Fibroblast of upper back skin (primary cell): ENCODE measurements at places on chromosomes 3 and 15.

DNA sequence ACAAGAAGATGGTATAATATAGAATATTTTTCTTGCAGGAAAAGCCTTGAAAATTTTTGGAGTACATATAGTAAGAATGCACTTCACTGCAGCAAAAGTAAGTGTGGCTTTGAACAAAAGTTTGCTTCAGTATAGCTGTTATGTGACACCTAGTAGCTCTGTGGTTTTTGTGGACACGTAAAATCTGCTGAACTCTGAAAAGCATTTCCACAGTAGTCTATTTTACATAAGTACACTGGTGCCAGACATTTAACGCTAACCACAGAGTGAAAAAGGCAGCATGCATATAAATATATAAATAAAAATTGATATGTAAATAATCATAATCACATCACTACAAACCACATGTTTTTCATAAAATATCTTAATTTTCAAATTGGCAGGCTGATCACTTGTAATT, 39.8 kb downstream of the CGGBP1 start:
- DNase-seq, result no peak

- DNase-seq, result no peak
Measured at GRCh38 chr3:172982736-172983364, 158.2 kb downstream of the SPATA16 start.

DNA sequence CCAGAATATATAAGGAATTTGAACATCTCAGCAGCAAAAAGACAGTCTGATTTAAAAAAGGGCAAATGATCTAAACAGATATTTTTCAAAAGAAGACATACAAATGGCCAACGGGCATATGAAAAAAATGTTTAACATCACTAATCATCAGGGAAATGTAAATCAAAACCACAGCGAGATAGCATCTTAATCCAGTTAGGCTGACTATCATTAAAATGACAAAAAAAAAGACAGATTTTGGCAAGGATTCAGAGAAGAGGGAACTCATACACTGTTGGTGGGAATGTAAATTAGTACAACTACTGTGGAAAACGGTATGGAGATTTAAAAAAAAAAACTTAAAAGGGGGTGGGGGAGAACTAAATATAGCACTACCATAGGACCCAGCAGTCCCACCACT, 47.9 kb downstream of the RNF13 start:
- peak; percentile 13 for DNase-seq

DNA sequence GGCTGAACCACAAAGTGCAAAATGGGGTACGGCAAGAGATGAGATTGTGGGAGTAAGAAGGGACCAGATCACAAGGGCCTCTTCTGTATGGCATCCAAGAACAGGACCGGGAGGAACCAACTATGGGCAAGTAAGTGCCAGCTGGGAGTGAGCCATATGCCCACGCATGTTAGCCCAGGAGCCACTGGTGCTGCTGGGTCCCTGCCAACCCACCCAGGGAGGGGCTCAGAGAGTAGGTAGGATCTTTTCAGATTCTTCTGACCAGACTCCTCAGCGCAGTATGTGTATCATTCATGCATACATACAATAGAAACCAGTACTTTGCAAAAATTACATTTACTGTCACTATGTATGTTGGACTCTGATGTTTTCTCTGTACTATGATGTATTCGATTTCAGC, 54.0 kb downstream of the RAB11A start:
- no peak for DNase-seq

GRCh38 chr3:99966662-99967416, 147.5 kb downstream of the FILIP1L start:
- peak; percentile 77 for DNase-seq

DNA sequence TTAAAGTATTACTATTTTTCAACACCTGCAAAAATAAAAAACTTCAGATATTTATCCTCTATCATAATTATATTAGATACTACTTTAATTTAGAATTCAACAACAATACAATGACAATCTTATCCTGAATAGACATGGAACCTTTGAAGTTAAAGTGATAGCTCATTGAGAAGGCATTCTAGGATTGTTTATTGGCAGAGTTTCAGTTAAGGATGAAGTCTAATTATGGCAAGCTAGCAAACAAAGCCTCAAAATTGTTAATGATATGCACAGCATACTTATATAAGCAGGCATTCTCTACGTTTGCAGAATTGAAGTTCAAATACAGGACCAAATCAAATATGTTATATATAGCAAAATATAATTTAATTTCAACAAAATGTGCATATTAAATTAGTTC, 91.2 kb upstream of the ABI3BP start:
- no peak for DNase-seq

- peak; percentile 64 for DNase-seq
Measured at GRCh38 chr15:48855501-48856440, 22.2 kb upstream of the EID1 start.

DNA sequence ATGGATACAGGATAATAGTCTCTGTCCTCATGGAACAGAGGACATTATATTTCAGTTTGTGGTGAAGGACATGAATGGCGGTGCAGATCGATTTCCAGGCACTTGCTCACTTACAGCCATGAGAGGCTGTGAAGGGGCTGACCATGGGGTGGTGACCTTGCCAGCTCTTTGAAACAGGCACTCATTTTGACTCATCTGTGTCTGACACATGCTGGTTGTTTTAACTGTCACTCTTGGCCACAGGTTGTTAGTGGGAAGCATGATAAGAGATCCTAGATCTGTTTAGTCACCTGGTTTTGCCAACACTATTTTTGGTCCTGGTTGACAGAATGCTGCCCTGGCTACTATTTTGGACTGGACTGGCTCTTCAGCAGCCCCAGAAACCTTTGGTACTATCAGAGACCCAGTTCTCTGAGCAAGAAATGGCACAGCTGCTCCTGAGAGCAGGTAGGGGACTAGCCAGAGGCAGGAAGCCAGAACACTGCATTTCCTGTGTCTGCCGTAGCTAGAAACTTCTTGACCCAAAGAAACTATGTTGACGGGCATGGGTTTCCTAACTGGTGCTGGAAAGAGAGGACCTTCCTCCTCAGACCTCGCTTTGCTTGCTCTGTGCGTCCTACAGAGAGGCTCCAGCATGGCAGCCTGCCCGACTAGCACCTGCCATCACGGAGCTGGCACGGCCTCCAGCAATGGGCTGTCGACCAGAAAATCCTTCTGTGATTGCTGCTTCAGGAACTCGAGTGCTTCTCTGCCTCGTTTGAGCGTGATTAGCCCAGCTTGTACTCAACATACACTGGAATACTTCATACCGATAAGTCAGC, 6.3 kb downstream of the PXYLP1 start:
- DNase-seq, result no peak

DNA sequence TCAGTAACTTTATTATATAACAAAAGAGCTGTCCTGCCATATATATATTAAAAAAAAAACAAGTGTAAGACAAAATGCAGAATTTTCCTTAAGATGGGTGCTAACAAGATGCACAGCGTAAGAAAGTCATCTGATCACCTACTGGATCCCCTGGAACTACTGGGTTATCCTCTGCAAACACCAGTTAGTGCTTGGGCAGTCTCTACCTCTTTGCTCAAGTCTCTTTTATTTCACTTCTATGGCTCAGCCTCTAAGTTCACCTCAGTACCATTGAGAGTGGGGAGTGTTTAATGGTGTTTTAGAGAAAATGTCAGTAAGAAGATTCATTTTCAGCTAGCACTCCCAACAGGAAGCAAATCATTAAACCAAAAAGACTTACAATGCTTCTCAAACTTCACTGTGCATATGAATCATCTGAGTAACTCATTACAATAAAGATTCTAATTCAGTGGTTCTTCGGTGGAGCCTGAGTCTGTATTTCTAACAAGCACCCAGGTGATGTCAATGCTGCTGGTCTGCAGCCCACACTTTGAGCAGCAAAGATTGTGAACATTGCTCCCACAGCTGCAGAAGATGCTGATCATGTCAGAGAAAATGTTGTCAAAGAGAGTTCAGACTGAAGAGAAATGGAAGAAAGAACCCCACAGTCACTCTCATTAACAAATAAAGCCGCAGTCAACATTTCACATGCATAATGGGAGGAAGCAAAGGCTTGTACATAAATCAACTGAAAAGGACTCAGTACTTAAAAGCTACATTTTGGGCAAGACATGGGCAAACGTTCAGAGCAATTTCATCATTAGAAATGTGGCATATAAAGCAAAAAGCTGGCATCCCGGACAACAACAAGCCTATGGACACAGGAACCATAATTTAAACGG, 227.1 kb upstream of the ATP11B start:
- no peak for DNase-seq

DNA sequence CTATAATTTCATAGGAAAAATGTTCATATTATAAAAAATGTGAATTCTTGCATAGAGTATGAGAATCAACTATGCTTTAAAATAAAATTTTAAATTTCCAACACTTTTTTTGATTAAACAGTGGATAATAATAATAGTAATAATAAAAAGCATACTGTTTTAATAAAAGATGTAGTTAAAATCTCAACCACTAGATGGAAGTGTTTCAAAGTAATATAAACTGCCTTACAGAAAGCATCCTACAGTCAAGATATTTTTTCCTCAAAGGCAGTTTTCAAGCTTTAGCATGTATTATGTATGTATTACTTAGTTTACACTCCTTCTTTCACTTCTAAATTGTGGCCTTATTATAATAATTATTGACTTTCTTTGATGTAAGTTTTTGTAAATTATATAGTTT, 217.5 kb downstream of the CHL1 start:
- DNase-seq, result no peak

DNA sequence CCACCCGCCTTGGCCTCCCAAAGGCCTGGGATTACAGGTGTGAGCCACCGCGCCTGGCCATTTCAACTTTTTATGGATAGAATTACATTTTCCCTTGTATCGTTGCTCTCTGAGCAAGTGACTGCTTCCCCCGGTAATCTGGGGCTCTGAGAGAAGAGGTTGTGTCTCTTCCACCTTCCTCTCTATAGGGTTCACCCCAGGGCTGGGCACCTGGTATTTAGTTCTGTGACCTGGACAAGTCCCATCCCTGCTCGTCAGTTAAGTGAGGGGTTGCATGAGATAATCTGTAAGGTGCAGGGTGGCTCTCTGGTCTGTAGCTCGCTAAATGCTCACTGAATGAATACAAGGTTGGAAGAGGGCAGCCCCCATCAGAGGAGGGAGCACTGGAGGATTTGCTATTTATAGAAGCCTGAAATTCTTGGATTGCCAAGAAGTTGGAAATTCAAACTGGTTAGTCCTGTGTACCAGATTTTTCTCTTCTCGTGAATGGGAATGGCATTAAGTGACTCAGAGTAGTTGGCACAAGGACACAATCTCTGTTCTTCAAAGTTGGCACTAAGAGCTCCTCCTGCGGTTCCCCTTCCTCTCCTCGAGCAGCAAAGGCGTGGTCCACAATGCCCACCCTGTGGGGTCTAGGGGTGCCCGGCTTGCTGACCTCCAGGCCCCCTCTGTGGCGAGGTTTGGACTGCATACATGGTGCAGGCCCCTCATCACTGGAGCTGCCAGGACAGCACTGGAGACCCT, 68.1 kb upstream of the DLG1 start:
- peak; percentile 50 for DNase-seq
